ENCODE measurements at places on chromosomes 16 and 17.
A peak's percentile ranks its signal among the peaks of the same experiment; 100 is the strongest.

- DNase-seq = no peak
These were observed 993.5 kb downstream of the CDH8 start for GRCh38 chr16:61042737-61043136.

DNA sequence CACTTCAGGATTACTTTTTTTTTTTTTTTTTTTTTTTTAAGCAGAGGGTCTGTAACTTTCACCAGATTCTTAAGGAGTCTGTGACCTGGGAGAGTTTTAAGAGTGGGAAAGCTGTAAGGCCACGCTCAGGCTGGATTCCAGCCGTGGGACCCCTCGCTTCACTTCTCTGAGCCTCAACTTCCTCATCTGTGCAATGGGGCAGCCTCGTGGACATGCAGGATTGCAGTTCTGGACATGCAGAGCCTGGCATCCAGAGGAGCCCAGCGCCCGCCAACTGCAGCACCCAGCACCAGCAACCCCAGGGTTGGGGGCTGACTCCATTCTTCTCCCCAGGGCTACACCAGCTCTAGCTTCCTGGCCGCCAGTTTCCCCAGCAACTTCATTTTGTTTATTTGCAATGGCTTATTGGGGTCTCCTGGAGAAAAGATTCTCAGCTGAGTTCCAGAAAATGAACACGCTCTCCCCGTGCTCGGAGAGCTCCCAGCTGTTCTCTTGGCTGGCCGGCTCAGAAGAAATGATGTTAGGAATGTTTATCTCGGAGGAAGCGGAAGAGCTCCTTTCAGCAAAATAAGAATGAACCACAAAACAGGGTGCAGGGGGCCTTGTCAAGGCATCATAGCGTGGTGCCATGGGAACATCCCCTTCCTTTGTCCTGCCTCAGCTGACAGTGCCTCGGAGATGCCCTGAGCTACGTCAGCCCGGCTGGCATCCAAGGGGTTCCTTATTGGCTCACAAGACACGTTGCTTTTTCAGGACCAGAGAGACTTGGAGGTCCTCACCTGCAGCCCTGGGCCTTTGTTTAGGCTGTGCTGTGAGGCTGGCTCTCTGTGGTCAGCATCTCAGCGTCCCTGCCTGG, 22.9 kb upstream of the ZCCHC14 start:
- DNase-seq = no peak

- DNase-seq = no peak
These were observed 26.7 kb downstream of the CDK12 start for GRCh38 chr17:39487946-39488345.

- DNase-seq = no peak
These were observed 112.5 kb downstream of the WWOX start for GRCh38 chr16:78211946-78212345.

DNA sequence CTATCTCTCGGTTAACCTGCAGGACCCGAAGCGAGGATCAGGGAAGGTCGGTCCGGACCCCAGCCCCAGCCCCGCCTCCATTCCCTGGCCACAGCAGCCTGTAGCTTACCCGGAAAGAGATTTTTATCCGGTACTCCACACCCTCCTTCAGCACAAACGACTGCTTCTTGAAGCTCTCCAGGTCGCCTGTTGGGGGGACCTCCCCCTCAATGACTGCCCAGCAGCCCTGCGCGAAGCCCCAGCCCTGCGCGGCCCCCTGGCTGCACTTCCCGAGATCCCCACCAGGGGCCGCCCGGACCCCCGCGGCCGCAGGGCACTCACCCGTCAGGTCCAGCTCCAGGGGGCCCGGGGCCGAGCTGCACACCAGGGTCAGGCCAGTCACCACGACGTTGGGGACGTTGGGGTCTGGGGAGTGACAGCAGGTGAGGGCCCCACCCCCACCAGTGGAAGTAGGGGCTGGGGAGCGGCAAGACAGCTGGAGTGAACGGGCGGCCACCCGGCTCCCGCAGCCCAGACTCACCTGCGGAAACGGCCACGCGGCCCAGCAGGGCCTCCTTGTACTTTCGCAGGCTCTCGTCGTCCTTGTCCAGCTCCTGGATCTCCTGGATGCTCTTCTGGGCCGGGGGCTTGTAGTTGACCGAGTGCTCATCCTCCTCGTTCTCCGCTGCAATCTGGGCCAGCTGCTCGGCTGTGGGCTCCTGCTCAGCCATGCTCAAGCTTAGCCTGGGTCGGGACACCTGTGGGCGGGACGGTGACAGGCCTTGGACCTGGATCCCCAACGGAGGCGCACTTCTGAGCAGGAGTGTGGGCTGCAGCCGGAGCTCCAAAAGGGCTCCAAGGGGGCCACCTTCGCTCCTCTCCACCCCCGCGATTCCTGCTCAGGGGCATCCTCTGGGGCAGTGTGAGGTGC, 1.7 kb downstream of the ARHGDIA start:
- no peak for DNase-seq

- DNase-seq = peak; percentile 34
These were observed at the start of gene LDHD for GRCh38 chr16:75116081-75116910. Gene LDHD, minus strand, starts transcription at chr16:75116780. Its CDS starts 60 bp downstream, at chr16:75116720.

- peak; percentile 95 for DNase-seq
These were observed 31.7 kb upstream of the KCNJ2 start for GRCh38 chr17:70137451-70138230.

DNA sequence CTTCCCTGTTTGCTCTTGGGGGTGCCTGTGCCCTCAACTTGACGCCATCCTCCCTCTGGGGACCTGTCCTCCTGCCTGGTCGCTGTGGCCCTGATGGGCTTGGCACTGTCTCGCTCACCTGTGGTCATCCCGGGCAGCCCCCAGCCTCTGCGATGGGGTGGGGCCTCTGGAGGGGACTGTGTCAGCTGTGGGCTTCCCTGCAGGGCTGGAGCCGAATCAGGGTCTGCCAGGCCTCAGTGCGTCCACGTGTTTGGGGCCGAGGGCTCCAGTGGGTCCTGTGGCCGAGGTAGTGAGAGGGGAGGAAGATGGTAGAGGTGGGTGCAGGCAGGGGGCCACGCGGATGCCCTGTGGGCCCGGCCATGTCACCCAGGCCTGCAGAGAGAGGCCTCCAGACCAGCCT, 8.0 kb downstream of the PIGQ start:
- DNase-seq = no peak

GRCh38 chr17:1590029-1590746, 27.6 kb upstream of the PITPNA start:
- DNase-seq = peak; percentile 84

- DNase-seq = no peak
These were observed 57.2 kb upstream of the ALOX12 start for GRCh38 chr17:6938637-6939036.

- DNase-seq = no peak
These were observed 22.5 kb downstream of the RPA1 start for GRCh38 chr17:1852327-1852726.

- DNase-seq = no peak
These were observed 201.2 kb upstream of the CACNG3 start for GRCh38 chr16:24054741-24055491.

DNA sequence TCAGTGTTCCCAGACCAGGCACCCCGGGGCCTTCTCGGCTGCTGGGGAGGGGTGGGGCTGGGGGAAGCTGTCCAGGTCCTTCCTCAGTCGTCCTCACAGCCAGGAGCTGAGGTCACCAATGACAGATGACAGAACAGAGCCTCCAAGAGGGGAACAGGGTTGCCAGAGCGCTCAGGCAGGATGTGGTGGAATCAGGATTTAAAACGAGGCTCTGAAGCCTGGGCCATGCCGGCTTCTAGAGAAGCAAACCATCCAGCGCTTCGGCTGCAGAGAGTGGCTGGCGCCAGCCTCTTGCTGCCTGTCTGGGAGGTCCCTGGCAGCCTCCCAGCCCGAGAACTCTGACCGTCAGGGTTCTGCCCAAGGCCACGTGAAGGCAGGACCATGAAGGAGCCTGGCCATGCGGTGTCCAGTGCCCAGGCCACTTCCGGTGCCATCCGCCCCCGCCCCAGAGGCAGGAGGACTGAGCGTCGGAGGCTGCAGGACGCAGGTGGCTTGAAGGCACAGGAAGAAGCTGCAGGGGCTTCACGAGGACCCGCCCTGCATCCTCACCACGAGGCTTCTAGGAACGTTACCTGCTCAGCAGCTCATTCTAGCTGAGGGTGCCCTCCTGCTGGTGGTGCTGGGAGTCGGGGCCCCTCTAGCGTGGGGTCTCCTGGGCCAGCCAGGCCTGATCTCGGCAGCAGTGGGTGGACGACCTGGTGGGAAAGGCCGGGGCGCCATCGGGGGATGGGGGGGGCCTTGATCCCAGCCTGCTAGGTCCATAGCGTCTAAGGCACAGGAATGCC, 78.5 kb downstream of the KLHDC4 start:
- no peak for DNase-seq
